ENCODE measurements at places on chromosomes 2 and 18. TPM values are rescaled to one million over a fixed set of nuclear protein-coding genes. Genes with fewer than 3 reads are reported as not detected.

The IL36B gene
- total RNA-seq, result not detected

The KRTCAP3 gene
- under 0.01 TPM for total RNA-seq

The CIB4 gene
- not detected for total RNA-seq

The ACSL3 gene
- total RNA-seq, result 166 TPM

The OBSL1 gene
- 60.4 TPM for total RNA-seq

The FAM237A gene
- not detected for total RNA-seq

The CFC1 gene
- not detected for total RNA-seq

The CDH2 gene
- 78.7 TPM for total RNA-seq

The DLX1 gene
- total RNA-seq, result 2.4 TPM

The IL1RL2 gene
- total RNA-seq, result 1.2 TPM

DNA sequence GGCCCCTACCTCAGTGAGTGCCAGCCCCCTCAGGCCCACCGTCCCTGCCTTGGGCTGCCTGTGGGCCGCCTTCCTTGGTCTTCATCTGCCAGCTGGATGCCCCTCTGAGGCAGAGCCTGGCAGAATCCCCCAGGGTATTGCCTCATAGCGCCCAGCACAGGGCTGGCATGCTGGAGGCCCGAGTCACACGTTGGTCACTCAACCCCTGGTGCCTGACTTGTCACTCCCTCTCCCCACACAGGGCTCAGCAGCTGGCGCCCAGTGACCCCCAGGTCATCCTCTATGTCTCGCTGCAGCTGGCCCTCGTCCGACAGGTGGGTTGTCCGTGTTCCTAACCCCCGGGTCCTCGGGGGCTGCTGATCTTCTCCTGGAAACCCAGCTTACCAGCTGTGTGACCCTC, 108.4 kb upstream of the MCFD2 start:
- DNase-seq, result peak; percentile 75

- no peak for DNase-seq
Measured at GRCh38 chr2:88834866-88835265, 143.4 kb downstream of the RPIA start.

- no peak for DNase-seq
Measured at GRCh38 chr2:134108113-134108512, 145.8 kb upstream of the MGAT5 start.

GRCh38 chr2:219663116-219663762, 35.8 kb downstream of the SLC4A3 start:
- DNase-seq, result no peak

DNA sequence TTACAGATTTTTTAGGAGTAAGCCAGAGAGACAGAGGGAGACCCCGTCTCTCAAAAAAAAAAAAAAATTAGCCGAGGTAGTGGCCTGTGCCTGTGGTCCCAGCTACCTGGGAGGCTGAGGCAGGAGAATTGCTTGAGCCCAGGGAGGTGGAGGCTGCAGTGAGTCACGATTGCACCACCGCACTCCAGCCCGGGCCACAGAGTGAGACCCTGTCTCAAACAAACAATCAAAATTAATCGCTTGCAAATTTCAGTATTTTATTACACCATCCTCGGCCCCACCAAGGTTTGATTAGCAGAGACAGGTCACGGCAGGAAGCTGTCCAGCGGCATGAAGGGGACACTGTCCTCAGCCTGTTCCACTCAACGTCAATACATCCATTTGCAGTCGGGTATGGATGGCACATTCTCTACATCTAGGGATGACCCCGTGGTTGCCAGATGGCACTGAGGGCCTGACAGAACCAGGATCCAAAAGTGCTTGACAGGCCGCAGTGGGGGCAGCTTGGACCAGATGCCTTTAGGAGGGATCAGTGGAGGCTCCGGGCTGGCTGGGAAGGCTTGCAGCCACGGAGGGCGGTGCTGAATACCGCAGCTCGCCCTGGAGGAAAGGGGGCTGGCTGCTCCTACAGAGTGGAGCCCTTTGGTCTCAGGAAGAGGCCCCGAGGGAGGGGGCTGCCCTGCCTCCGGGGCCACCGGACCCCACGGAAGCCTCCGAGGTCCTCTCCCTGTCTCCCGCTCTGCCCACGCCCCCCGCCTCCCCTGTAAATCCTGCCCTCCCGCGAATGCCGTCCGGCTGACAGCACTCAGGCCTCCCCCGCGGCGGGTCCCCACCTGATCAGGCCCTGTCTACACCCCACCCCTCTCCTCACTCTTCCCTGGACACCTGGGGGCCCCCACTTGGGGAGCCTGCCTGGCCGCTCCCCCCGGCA, 13.1 kb downstream of the ASPRV1 start:
- no peak for DNase-seq

- peak; percentile 87 for DNase-seq
Measured at GRCh38 chr2:176085861-176086771, 2.4 kb upstream of the EVX2 start.

DNA sequence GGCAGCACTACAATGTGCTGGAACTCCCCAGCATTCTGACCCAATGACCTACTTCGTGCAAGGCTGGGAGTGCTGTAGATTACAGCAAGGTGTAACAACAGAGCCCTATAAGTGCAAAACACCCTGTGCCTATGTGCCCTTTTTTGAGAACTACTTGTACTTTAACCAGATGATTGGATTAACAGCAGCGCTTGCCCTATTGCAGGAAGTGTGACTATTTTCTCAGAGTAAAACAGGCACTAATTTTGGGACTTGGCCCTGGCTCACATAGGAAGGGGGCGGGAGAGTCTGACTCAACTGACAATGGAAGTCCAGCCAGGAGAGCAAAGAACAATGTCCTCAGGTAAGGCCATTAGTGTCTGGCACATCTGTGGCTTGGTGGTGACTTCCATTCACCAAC, 35.6 kb upstream of the RNF125 start:
- no peak for DNase-seq

- DNase-seq, result peak; percentile 95
Measured at GRCh38 chr2:43158259-43158880, 68.0 kb downstream of the ZFP36L2 start.

DNA sequence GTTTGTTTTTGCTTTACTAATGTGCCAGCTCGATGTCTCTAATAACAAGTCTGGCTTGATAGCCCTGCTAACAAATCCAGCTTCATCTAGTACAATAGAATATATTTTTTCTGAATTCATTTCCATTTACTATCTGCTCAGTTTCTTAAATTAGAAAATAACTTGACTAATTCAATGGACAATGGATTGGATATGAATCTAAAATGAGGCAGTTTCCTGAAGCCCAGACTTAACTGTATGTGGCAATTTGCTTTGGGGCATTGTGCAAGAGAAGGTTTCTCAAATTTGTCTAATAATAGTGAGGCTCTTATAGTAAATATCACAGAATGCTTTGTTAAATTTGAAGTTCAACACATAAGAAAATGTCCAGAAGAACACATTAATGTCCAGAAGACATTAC, 25.8 kb downstream of the CALCRL start:
- DNase-seq, result no peak

DNA sequence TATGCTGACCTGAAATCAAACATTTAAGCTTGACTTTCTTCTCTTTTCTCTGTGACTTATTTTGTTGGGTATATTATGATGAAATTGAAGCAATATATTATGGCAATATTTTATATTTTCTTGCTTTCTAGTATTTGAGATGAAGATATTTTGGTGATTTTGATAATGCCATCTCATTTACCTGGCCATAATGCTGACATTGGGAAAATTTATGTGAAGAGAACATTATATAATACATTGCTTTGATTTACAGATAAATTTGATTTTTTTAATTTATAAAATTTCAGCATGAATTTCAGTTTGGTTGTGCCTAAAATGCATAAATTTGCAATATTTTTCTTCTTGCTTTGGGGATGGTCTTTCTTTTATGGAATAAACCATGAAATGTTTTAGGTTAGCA, 1413.7 kb upstream of the TMEFF2 start:
- DNase-seq, result no peak

DNA sequence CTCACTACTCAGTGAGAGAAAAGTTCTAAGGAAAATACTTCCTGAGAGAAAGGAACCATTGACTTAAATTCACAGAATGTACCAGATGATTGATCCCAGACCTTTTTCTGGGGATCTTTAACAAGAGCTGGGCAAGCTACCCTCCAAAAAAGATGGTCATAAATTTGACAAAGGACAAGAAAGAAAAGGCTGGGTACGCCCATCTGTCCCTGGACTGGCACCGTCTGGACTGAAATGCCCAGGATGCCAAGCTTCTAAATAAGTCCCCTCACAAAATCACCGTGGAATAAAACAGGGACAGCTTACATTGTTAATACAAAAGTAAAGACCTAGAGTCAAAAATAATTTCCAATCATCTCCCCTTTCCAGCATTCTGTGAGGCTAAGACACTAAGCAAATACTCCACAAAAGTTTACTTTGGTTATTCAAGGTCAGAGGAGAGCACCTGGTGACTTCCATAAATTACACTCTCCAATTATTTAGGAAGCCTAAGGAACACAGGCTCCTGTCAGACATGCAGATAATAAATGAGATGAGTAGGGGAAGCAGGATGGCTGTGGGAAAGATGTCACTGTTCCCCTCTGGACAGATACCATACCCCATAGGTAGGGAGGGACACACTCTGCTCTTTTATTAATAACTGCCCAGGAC, 69.9 kb downstream of the UXS1 start:
- no peak for DNase-seq

GRCh38 chr2:106339609-106340008, 128.6 kb downstream of the RGPD3 start:
- no peak for DNase-seq

DNA sequence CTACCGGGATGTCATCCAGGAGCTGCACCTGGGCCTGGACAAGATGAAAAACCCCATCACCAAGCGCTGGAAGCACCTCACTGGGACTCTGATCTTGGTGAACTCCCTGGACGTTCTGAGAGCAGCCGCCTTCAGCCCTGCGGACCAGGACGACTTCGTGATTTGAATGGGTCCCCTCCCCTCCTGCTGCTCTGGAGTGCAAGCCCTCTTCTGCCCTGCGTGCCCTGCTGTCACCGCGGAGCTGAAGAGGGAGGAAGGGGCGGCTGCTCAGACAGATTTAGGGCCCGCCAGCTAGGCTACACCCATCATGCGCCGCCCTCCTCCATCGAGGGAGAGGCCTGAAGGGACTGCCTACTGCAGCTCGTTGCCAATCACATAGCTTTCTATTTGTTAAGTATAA, 101.8 kb downstream of the SH3BP4 start:
- DNase-seq, result no peak

GRCh38 chr18:73742957-73743356, 404.7 kb downstream of the FBXO15 start:
- no peak for DNase-seq

DNA sequence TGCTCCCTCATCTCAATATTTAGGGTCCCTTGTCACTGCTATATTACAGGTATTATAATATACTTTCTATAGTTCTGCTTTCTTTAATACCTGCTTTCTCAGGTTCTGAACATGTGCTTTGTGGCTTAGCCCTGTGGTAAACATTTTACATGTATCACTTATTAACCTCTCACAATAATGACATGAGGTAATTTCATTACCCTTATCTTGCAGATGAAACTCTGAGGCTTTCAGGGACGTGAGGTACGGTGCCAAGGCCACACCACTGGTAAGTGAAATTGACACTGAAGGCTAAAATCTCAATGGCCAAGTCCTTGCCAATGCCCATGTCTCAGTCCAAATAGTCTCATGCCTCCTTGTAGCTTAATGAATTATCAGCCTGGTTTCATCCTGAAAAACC, 21.7 kb downstream of the LINC00305 start:
- DNase-seq, result no peak

- peak; percentile 96 for DNase-seq
Measured at GRCh38 chr18:35478520-35479435, 19.0 kb downstream of the INO80C start.

- no peak for DNase-seq
Measured at GRCh38 chr2:142871396-142871795, 6.1 kb upstream of the KYNU start.

DNA sequence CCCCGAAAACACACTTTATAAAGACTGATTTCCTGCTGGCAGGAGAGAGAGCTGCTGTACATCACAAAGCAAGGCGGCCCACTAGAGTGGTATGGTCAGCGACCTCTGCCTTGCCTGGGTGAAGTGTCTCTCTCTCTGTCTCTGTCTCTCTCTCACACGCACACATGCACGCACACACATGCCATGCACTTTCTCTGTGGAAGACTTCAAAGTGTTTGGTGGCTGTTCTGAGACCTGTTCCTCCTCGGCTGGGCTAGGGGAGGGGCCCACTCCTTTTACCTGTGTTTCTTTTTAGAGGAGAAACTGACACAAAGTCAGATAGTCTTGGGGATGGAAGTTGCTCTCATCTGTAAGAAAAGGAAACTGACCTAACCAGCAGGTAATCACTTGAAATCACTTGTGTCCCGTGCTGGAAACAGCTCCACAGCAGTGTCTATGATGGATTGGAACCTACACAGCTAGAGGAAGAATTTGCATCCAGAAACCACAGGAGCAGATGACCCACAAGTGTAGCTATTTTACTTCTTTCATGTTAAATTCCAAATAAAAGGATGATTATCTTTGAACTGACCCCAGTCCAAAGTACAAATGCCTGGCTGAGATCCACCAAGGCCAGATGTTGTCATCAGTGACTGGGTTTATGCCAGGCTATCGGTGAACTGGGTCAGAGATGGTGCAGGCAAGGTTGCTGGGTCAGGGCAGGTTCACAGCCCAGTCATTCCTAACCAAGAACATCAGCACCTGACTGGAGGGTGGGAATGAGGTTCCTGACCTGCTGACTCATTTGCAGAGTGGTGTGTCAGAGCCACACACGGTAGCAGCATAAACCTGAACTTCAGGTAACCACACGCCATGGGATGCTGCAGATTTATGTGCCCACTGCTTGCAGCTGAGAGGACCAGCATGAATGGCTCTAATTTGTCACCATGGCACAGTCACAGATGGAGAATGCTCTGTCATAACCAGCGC, 63.0 kb downstream of the NPAS2 start:
- DNase-seq, result no peak

GRCh38 chr2:40208463-40208862, 243.4 kb downstream of the SLC8A1 start:
- DNase-seq, result no peak

DNA sequence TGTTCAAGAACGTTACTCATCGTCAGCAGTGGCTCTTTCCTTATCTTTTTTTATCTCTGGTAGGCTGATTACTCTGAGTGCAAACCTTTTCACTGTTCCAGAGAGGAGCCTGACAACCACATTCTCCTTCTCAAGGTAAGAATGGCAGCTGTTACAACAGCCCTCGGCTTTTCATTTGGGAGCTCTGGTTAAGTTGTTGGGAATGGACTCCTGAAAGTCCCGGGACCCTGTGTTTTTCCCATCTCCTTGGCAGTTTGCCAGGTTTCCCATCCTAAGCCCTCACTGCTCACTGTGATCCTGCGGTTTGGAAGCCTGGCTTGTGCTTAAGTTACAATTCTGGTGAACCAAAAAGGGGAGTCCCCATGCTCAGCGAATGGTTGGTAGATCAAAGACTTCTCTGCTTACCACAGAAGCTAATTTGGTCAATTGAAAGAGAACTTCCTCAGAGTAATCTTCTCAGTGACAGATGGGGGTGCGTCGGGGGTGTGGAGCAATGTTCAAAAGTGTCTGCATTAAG, 122.3 kb downstream of the LYPD6B start:
- no peak for DNase-seq

Measured in osteoblast (primary cell).